ENCODE measurements at places on chromosomes 2 and 18. TPM values are rescaled to one million over a fixed set of nuclear protein-coding genes. Genes with fewer than 3 reads are reported as not detected.

KLHL41 gene
- total RNA-seq, result not detected

DNA sequence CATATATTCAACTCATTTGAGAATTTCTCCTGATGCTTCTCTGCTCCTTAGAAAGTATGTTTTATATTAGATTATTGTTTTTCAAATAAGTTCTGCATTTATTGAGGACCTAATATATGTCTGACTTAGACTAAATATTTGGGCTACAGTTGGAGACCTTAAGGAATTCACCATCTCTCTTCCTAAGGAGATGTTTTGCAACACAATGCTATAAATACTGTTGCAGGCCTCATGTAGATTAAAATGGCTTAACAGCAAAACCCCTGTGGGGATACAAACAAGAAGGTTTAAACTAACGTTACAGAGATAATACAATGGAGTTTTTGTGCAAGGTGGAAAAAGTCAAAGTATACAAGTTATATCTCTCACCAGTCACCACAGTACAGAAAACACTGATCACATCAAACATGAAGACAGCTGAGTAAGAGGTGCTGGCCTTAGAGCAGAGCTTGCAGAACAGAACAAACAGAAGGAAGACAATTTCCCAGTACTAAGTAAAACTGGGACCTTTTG, 20.1 kb upstream of the BMPR2 start:
- DNase-seq, result no peak

DNA sequence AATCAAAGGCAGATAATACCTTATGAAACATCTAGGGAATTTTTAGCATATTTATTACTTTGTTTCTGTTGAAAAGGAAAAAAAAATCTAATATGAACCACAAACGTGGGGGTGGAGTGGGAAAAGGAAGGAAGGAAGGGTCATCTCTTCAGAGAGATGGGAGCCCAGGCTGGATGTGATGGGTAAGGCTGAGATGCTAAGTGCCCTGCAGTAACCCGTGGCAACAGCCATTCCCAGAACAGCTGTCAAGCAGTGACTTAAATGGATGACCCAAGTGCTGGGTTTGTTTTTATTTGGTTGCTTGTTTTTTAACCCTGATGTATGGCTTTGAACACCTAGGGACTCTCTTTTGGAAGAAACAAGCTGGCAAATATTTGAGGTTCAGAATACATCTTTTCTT, 50.7 kb upstream of the KLF7 start:
- no peak for DNase-seq

DNA sequence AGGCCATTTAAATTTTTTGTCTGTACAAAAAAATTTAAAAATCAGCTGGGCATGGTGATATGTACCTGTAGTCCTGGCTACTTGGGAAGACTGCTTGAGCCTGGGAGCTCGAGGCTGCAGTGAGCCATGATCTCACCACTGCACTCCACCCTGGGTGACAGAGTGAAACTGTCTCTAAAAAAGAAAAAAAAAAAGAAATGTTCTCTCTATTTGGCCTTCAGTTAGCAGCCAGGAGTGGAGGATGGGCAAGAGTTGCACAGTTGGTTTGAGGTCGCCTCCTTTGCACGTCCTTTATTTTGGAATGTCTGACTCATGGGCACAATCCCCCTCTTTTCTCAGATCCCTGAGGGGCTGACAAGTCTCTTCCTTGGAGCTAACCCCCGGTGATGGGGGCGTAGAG, 26.3 kb downstream of the ITM2C start:
- DNase-seq, result no peak

DNA sequence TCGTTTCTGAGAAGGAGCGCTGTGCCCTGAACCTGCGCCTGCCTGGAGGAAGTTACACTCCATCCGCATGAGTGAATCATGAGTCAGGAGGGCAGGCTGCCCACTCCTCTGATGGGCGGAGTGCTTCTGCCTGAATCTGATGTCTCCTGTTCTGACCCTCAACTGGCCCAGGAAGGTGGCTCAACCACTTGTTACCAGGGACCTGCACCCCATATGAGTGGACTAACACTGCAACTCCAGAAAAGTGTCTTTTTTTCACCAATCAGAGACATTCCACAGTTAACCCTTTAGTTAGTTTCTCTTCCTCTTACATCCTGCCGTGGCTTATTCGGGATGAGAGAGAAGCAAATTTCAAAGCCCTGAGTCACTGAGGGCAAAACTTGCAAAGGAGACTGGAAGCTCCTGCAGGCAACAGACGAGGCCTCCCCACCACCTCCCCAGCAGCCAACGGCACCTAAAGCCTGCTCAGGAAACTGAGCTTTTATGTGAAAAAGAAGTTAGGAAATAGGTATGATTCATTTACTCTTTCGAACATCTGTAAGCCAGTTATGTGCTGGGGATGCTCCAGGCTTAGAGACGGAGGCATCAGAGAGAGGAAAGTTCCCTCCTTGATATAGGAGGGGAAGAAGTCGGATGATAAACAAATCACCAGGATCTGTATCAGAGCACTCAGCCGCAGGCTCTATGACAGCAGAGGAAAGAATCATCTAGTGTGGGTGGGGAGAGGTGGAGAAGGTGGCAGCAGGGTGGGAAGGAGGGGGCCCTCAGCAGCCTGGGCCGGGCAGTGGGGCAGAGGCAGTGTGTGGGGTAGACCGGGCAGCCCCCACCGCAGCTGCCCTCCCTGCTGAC, 30.9 kb downstream of the MBP start:
- DNase-seq, result peak; percentile 58

DNA sequence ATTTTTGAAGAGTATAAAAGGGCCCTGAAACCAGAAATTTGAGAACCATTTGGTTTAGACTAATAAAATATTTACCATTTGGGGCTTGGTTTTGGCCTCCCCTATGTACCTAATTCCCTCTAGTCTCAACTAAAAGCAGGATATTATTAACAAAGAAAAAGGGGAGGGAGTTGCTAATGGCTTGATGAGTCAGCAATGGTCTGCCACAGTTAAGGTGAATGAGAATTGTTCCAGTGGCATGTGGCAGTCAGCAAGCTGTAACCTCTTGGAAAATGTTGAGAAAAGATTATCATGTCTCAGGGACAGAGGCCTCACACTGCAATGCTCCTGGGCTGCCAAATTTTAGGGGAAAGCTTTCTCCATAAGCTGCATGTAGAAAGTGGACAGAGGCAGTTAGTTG, 20.1 kb upstream of the SLC39A10 start:
- no peak for DNase-seq

GRCh38 chr2:43806719-43807031, 32.0 kb downstream of the ABCG5 start:
- no peak for DNase-seq

- DNase-seq, result no peak
Observed at GRCh38 chr2:116582850-116583249, 1231.6 kb upstream of the DDX18 start.
